Lung (tissue), 17 donors: ENCODE measurements at places on chromosomes 1 and 21. TPM values are rescaled to one million over a fixed set of nuclear protein-coding genes. Genes with fewer than 3 reads are reported as not detected.

The WNT9A gene
- total RNA-seq: 5.5 TPM

The KRTAP21-3 gene
- total RNA-seq: not detected

The SH2D1B gene
- 0.61 TPM for total RNA-seq

The ADGRB2 gene
- total RNA-seq: 7.6 TPM

The WLS gene
- 128 TPM for total RNA-seq

The B3GALT5 gene
- total RNA-seq: 0.94 TPM

The CYP2J2 gene
- total RNA-seq: 3.9 TPM
